Activated T-cell treated with anti-CD3 and anti-CD28 coated beads, Interleukin-2, amount 50 U/mL, for 72 hours (primary cell): ENCODE measurements at places on chromosomes 1 and 21. TPM values are rescaled to one million over a fixed set of nuclear protein-coding genes. Genes with fewer than 3 reads are reported as not detected.
A peak's percentile ranks its signal among the peaks of the same experiment; 100 is the strongest.

- no peak for DNase-seq
Measured at GRCh38 chr21:42887326-42887725, 5.8 kb upstream of the NDUFV3 start.

DNA sequence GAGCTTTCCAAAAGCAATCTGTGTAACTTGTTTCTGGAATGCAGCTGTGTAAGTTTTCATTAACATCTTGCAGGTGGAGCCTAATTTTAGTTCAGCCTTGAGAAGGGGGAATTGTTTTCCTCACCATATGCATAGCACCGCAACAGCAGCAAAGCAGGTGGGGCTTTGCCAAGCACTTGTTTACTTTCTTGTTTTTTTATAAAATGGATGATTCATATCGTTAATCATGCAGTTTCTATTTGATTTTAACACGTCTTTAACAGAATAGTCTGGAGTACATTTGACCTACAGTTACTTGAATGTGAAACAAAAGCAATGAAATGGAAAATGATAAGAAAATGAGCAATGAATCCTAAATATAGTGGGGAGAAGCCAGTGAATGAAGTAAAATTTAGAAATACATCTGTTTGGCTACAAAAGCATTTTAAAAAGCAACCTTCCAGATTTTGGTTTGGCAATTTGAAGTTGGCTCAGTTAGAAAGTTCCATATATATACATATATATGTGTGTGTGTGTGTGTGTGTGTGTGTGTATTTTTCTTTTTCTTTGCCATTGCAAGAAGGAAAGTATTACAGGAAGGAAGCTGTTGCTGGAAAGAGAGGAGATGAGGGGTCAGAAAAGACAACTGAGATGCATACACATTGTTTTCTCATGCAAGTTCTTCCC lies 119.0 kb upstream of the ADGRL2 start:
- no peak for DNase-seq

GRCh38 chr1:220448217-220448616 lies 79.7 kb upstream of the MARK1 start:
- no peak for DNase-seq

The FAM72B gene
- total RNA-seq, result 34.6 TPM

GRCh38 chr1:35769188-35769758 lies 505 bp downstream of the CLSPN start:
- peak; percentile 92 for DNase-seq

The SLC9C2 gene
- not detected for total RNA-seq

DNA sequence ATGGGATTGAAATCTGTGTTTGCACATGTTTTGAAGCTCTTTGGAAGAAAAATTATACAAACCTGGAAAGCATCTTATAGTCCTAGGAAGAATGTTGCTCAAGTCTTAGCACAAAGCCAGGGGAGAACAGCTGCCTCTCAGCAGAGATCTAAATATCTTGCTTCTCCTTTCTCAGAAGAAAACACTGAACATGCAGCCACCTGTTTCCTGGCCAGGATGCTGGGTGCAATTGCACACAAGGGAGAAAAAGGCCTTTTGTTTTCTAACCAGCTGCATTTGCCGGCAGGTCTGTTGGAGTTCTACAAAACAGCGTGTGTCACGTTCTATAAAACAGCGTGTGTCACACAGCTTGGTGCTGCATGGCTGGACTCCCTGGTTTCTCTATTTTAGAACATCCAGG lies 259.6 kb upstream of the PLD5 start:
- no peak for DNase-seq

- DNase-seq, result no peak
Measured at GRCh38 chr1:119631433-119632102, 16.5 kb downstream of the ZNF697 start.

DNA sequence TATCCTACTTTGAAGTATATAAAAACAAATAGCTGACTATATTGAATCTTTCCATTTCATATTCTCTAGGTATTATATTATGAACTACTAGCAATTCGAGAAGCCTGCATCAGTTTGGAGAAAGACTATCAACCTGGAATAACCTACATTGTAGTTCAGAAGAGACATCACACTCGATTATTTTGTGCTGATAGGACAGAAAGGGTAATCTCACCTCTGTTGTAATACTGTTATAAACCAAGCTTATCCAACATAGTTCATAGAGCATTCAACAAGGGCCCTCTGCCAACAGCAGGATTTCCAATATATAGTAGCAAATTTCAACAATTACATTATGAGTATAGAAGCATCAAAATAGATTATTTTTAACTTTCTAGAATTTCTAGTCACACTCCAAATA lies 43.7 kb upstream of the TEKT2 start:
- DNase-seq, result no peak

The NIT1 gene
- 82.0 TPM for total RNA-seq

- DNase-seq, result no peak
Measured at GRCh38 chr1:50877641-50878040, 82.4 kb downstream of the FAF1 start.

The PEX19 gene
- 49.1 TPM for total RNA-seq
